Right renal pelvis (tissue), 4 donors: ENCODE measurements at places on chromosomes 2 and 18.

DNA sequence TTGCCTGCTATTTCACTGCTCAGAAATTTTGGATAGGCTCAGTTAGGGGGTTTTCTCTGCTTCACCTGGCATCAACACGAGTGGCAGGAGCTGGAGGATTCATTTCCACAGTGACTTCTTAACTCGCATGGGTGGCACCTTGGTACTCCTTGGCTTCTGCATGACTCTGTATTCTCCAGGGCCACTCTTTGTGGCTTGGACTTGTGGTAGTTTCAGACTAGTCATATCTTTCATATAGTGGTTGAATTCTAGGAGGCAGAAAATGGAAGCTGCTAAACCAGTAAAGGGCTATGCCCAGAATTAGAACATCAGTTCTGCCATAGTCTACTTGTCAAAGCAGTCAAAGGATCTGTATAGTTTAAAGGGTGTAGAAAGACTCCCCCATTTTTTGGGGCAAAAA, 6.8 kb downstream of the MAIP1 start:
- DNase-seq = no peak

- DNase-seq = no peak
These were observed 290 bp downstream of the PSMG2 start for GRCh38 chr18:12703096-12703567.

DNA sequence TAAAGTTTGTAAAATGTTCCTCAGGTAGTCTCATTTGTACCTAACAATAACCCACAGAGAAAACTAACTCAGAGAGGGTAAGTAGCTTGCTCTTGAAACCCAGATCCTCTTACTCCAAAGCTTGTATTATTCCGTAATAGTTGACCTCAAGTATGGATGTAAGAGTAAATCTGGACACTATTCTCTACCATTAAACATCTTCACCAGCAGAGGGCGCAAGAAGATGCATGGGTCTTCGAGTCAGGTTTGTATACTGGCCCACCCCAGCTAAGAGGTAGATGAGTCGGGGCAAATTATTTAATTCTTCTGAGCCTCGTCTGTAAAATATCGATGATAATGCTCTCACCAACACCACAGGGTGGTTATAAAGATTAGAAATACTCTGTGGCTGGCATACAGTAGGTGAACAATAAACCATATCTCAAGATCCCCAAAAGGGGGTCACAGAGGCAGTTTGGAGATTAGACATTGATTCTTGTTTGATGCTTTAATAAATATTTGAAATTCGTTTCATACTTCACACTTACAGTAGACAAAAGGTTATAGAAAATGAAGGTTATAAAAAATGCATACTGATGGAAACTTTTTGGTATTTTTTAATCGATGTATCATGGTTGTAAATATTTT, 3.5 kb upstream of the CABLES1 start:
- DNase-seq = no peak

- DNase-seq = no peak
These were observed 158.1 kb upstream of the ACAA2 start for GRCh38 chr18:49971462-49971861.

GRCh38 chr2:227906991-227907390, 35.6 kb downstream of the DAW1 start:
- DNase-seq = no peak

DNA sequence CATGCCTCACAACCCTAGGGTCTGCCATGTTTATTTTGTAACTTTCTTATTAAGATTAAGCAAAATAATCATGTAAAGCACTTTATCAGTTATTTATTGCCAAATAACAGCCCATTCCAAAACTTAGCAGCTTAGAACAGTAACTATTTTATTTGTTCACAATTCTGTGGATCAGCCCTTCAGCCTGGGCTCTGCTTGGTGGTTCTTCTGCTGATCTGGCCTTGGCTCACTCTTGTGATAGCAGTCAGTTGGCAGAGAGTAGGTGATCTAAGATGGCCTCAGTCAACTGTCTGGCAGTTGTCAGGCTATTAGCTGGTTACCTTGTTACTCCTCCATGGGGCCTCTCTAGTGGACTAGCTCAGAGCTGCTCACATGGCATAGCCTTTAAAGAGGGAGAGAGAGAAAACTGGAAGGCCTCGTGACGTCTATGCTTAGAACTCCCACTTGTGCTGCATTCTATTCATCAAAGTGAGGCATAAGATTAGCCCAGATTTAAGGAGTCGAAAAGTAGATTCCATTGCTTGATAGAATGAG, 54.3 kb downstream of the PLCL1 start:
- no peak for DNase-seq

DNA sequence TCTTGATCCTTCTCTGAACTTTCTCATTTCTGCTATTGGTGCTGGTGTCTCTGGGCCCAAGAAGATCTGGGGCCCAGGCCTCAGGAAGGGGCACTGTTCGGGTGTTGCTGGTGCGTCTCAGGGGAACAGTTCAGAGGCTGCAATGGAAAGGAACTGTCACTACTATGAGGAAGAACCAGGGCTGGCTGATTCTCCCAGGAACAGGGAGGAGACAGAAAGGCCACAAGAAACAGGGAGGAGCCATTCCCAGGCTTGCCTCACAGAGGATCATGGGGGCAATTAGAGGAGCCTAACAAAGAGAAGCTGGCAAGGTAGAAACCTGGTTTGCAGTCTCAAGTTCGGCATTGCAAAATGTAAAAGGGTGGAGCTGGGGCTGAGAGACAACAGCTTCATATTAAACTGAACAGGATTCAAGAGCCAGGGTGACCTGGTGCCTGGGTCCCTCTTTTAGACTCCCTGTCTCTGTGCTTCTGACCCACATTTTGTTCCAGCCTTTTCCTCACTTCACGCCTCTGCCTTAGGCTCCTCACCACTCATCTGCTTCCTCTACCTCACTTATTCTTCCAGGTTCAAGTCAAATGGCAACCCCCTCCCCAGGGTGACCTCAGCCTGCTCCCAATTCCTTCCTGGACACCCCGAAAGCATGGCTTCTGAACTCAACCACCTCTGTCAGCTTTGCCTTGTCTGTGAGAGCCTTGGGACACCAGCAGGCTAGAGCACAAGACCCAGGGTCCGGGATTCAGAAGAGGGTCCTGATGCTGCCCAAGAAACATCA, 58.4 kb downstream of the GYPC start:
- DNase-seq = no peak

- no peak for DNase-seq
These were observed 281.0 kb upstream of the HS6ST1 start for GRCh38 chr2:128599700-128600099.

GRCh38 chr2:37617119-37617892, 54.1 kb downstream of the CDC42EP3 start:
- DNase-seq = no peak
